AG04449 (cell line): ENCODE measurements at places on chromosomes 3 and 15.

DNA sequence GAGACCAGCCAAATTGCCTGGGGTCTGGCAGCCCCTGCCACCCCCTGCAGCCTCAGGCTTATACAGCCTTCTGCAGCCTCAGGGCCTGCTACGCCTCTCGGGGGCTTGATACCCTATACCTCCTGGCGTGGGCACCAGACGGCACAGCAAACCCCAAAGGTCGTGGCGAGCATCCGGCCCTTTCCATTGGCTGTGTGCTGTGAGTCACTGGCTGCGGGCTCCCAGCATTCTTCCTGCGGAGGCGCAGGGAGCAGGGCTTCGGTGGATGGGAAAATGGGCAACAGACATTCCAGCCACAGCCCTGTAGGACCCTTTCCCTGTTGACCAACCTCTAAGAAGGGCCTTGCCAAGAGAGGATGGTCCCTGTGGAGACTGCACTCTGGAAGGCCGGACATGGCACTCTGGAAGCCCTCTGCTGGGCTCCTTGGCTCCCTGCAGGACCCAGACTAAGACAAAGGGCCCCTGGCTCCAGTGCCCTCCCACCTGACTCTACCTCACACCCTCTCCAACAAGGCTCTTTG, 59.6 kb downstream of the ITGA11 start:
- no peak for DNase-seq

DNA sequence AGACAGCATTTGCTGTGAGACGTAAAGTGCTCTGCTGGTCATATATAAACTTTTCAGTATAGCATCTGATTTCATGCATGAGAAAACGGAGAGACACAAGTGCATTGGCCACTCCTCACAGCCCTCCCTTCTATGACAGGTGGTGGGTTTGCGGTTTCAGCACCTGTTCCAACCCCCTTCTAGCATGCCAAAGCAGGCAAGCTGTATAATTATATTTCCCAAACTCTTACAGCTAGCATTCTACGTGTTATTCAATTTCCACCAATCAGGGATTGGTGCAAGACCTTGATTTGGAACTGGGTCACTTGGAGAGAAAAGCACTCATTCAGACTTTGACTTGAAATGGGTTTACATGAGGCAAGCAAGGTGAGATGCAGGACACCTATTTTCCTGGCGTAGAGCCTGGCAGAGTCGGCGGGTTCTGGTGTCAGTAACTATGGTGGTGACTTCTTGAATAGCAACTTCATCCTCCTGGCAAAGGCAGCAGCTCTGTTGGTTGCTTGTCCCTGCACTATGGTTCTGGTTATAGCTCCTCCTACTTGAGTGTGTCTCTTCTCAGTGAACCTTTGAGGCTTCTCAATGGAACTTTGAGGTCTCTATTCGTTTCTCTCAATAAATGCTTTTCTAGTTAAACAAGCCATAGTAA, 356.5 kb downstream of the TBL1XR1 start:
- DNase-seq, result no peak

- no peak for DNase-seq
These were observed 164.2 kb downstream of the FOXP1 start for GRCh38 chr3:71419369-71419768.

- DNase-seq, result no peak
These were observed 62.7 kb upstream of the DNAJC19 start for GRCh38 chr3:181052256-181052655.

GRCh38 chr3:174441588-174442301, 417.4 kb upstream of the NAALADL2 start:
- DNase-seq, result peak; percentile 41

- no peak for DNase-seq
These were observed 11.4 kb downstream of the TRA2B start for GRCh38 chr3:185926445-185926844.

DNA sequence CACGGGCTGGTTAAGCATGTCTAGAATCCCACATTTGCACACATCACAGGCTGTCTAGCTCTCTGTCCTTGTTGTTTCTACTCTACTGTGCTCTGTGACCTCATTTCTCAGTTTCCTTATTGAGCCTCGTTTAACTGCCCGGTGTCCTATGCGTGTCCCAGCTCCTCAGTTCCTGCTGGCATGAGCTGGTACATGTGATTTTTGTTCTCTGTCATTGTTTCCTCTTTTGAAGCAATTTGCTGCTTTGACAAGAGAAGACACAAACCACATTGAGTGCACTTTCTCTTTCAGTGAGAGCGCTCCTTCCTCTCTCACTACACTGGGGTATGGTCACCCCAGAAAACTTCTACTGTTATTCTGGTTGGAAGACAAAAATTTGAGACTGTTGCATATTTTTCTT, 563.5 kb downstream of the PDCD6IP start:
- DNase-seq, result no peak

DNA sequence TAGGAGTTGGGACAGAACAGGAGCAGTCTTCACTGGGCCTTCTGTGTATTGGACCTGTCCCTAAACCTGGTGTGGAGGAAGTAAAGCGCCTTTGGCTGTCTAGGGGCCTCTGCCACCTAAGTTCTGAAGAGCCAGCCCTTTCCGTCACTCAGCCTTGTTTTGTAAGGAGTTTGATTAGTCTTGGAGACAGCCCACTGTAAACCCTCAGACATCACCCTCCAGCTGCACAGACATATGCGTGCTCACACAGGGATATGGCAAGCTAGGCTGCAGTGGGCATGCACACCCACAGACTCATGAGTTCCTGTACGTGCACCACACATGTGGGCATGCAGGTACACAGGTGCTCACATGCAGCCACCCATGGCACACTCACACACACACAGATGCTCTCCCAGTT, 5.2 kb downstream of the PRKCD start:
- DNase-seq, result no peak

DNA sequence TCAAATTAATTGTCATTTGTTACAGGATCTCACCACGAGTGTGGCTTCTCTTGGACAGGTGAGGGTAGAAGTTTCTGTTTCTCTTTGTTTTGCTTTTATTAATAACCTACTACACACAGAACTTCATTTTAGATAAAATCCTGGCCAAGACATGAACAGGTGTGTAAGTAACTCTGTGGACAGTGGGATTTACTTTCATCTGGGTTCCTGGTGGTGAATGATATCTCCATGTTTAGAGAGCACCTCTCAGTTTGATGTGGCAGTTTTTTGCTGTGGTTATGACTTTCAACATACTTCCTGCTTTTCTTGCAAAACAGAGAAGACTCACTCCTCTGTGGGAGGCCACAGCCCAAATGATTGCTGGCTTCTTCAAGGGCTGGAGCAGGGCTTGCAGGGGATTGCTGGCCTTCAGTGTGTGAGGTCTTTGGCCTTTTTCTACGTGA, 71.1 kb upstream of the XCR1 start:
- no peak for DNase-seq
